Spinal cord (tissue), 10 donors: ENCODE measurements at places on chromosomes 16 and 17.

DNA sequence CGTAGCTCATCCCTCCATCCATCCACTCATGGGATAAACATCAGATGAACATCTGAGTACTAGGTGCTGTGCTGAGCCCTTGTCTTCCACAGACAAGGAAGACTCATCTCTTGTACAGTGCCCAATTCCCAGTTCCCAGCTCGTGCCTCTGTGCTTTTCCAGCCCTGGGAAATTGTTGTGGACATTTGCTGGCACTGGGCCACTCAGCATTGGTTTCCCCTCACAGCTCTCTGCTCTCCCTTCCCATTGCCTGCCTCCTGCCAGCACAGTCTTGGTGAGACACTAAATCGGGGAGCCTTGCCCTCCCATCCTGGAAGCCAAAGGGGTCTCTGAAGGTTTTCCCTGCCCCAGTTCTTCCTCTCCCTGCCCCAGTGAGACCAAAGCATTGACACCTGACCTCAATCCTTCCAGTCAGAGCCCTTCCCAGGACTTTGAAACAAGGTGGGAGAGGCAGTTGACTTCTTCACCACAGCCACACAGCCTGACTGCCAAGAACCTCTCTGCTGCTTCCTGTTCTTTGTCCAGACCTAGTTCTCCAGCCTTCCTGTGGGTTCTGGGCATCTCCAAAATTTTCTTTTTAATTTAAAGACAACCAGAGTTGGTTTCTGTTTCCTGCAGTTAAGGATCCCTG is 50.2 kb downstream of the WSB1 start:
- H3K36me3 ChIP-seq, result no peaks in the 10 kb centered on the region
- peak overlapping the region; percentile 29 for H3K27ac ChIP-seq
- H3K27me3 ChIP-seq, result no peaks in the 10 kb centered on the region
- DNase-seq, result peak; percentile 48
- H3K4me1 ChIP-seq, result peaks cover 55% of the 10 kb centered on the region
- H3K4me3 ChIP-seq, result no peak overlapping the region

- DNase-seq, result no peak
- H3K4me3 ChIP-seq, result no peak overlapping the region
- no peaks in the 10 kb centered on the region for H3K27me3 ChIP-seq
- H3K27ac ChIP-seq, result no peak overlapping the region
- H3K36me3 ChIP-seq, result peaks cover 16% of the 10 kb centered on the region
- H3K4me1 ChIP-seq, result no peaks in the 10 kb centered on the region
Observed at GRCh38 chr17:32385121-32385520, 35.2 kb downstream of the ZNF207 start.

DNA sequence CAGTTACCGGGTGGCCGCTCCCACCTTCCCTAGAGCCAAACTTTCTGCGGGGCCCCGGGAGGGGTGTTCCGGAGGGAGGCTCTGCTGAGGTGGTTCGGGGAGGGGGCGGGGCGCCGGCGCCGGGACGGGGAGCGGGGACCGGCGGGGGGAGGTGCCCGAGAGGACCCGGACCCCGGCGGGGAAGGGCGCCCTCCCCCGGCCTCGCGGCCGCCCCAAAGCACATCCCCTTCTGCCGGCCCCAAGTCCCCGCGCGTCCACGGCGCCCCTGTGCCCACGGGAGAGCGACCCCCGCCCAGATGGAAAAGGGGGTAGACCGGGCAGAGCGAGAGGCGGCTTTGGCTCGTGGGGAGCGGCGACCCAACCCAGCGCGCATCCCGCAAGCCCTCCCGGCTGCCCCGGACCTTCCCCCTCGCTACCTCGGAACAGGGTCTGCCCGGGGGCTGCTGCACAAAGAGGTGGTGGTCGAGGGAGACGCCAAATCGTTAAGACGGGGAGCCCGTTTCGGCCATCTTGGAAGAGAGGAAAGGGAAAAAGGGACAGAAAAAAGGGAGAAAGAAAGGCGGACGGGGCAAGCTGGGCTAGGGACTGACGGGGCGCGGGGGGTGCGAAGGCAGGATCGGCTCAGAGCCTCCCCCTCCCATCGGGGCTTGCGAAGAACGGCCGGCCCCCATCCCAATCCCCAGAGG is 530 bp downstream of the PCGF2 start:
- H3K27me3 ChIP-seq, result no peaks in the 10 kb centered on the region
- H3K4me1 ChIP-seq, result peaks cover 74% of the 10 kb centered on the region
- H3K27ac ChIP-seq, result peak overlapping the region; percentile 91

DNA sequence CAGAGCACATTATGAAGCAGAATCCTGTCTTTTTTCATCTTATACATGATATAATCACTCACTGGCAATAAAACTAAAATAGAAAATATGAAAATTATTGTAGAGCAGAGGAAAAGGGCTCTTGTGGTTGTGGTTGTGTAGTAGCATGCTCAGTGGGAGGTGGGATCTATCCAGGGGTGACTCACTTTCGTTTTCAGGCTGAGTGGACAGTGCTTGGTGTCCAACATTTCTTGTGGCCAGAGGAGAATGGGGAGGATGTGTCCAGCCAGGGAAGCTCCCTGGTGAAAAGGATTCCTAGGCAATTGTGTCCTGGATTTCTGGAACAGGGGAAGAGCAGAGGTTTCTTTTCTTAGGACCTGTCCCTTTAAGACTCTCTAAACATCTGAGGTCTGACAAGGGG is 31.9 kb upstream of the CPHXL start:
- H3K27ac ChIP-seq, result no peak overlapping the region
- H3K4me3 ChIP-seq, result no peak overlapping the region
- no peak for DNase-seq

- no peak overlapping the region for H3K4me3 ChIP-seq
- no peaks in the 10 kb centered on the region for H3K4me1 ChIP-seq
- H3K27me3 ChIP-seq, result no peaks in the 10 kb centered on the region
- H3K36me3 ChIP-seq, result no peaks in the 10 kb centered on the region
- no peak overlapping the region for H3K27ac ChIP-seq
Observed at GRCh38 chr16:83774066-83774465, 33.7 kb upstream of the HSBP1 start.

DNA sequence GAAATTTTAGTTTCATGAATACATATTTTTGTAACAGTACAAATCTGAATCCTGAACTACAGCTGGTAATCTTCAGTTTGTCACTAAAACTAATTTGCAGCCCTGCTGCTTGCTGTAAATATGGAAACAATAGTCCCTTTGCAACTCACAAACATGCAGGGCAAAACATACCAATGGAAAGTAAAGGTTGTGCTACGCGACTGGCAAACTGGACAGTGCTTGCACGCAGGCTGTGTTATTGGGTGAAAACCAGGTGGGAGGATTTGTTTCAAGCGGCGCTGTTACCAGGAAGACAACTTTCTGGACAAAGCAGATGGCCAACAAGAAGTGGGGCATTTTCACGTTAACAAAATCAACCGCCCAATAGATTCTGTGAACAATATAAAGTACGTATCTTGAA is 93.5 kb downstream of the CDYL2 start:
- DNase-seq, result no peak
- no peaks in the 10 kb centered on the region for H3K4me1 ChIP-seq

DNA sequence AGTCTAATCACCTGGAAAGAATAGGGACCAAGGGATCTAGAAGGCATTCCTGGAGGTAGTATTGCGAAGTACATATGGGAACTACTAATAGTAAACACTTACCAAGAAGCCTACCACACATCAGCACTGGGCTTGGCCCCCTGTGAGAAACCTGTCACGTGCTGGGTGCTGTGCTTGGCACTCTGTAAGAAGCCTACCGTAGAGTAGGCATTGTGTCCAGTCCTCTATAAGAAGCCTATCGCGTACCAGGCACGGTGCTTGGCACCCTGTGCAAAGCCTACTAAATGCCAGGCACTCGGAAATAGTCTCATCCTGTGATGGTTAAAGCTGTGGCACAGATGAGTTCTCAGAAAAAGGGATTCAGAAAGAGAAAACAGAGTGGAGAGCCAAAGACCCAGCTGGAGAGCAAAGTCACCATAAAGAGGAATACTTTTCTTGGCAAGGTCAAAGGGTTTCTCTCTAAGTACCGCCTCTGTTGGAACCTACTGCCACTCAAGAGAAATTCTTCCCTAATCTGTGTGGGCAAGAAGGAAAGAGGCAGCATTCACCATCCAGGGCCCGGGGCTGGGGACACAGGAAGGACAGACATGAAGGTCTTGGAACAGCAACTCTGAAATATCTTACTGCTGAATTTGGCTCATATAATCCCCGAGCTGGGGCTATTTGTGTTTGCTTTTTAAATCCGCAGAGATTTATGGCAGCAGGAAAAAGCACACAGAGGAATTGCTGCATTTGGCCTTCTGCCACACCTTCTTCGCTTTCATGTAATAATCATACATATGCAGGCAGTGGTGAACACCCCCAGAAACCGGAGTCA is 81.8 kb downstream of the VAT1L start:
- no peak overlapping the region for H3K4me3 ChIP-seq
- DNase-seq, result peak; percentile 71
- H3K27ac ChIP-seq, result peak overlapping the region; percentile 86
- no peaks in the 10 kb centered on the region for H3K27me3 ChIP-seq
- H3K4me1 ChIP-seq, result peaks cover 14% of the 10 kb centered on the region
- H3K36me3 ChIP-seq, result no peaks in the 10 kb centered on the region

GRCh38 chr16:55853114-55853513 is 20.2 kb upstream of the CES1 start:
- no peaks in the 10 kb centered on the region for H3K4me1 ChIP-seq
- H3K36me3 ChIP-seq, result no peaks in the 10 kb centered on the region
- H3K27me3 ChIP-seq, result no peaks in the 10 kb centered on the region
- H3K27ac ChIP-seq, result no peak overlapping the region
- no peak overlapping the region for H3K4me3 ChIP-seq

DNA sequence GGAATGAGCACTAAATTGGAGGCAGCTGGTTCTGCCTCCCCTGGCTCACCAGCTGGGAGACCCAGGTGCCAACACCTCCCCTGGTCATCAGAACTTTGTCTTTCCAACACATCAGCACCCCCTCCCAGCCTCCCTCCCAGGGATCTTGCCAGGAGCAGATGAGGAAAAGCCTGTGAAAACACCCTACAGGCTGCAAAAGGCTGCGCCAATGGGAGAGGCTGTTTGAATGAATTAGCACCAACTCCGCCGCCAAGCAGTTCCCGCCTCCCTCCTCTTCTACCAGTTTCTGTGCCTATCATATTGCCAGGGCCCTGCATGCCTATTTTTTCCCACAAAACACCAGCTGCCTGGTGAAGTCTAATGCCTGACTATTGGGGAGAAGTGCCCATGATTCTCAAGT is 137.0 kb downstream of the AIPL1 start:
- no peak overlapping the region for H3K4me3 ChIP-seq
- no peaks in the 10 kb centered on the region for H3K4me1 ChIP-seq
- H3K27me3 ChIP-seq, result no peaks in the 10 kb centered on the region
- H3K27ac ChIP-seq, result no peak overlapping the region
- H3K36me3 ChIP-seq, result no peaks in the 10 kb centered on the region
- DNase-seq, result no peak

- no peak overlapping the region for H3K27ac ChIP-seq
- H3K27me3 ChIP-seq, result no peaks in the 10 kb centered on the region
- no peak for DNase-seq
- H3K4me3 ChIP-seq, result no peak overlapping the region
- H3K36me3 ChIP-seq, result peaks cover 22% of the 10 kb centered on the region
Observed at GRCh38 chr16:87826798-87827587, 42.3 kb downstream of the SLC7A5 start.

GRCh38 chr16:1258906-1259759 is 3.3 kb downstream of the TPSD1 start:
- H3K27me3 ChIP-seq, result peaks cover 45% of the 10 kb centered on the region
- DNase-seq, result no peak
- H3K4me1 ChIP-seq, result peaks cover 4% of the 10 kb centered on the region
- H3K27ac ChIP-seq, result no peak overlapping the region

DNA sequence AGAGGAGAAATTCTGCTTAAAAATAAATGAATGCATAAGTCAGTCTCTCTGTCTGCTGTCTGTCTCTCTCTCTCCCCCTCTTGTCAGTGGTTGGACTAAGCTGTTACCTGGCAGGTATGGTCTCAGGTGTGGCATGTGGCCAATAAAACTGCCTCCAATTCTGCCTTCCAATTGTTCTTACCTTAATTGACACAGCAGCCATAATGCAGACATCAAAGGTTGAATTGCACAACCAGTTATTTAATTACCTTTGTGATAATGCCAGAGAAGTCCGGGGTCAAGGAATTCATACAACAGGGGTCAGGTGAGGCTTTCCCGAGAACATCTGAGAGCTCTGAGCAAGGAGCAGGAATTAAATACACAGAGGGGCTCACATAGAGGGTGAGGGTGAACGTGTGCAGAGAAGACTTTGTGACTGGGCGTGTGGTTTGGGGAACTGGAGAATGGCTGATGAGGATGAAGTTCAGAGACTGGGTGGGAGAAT is 78.8 kb upstream of the CDYL2 start:
- H3K4me1 ChIP-seq, result no peaks in the 10 kb centered on the region
- H3K36me3 ChIP-seq, result no peaks in the 10 kb centered on the region
- no peak overlapping the region for H3K27ac ChIP-seq
- no peak overlapping the region for H3K4me3 ChIP-seq
- no peaks in the 10 kb centered on the region for H3K27me3 ChIP-seq

DNA sequence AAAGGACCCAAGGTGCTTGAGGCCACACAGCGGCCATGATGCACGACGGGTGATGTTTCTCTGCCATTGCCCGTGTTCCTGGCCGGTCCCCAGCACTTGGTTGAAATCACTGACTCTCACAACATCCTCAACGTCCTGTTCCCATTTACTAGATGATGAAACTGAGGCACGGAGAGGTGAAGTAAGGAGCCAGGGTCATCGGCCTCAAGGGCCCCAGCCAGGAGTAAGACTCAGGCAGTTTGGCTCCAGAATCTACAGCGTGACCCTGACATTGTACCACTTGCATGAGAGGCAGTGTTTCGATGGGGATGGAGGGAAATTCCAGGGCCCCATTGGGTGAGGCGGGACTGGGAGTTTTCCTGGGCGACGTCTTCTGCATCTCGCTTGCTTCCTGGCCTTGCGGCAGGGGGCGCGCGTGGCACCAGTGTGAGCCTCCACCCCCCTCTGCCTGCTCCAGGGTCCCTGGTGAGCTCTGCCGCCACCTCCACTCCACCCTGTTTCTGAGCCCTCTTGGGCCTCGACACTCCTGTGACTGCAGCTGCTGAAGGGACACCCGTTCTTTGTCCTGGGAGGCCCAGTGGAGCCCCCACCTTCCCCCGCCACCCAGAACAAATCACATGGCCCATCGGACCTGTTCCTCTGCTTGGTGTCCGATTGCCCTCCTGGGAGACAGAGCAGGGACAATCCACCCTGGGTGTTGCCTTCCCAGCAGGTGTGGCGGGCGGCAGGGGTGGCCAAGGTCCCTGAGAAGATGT is 133.0 kb upstream of the GSE1 start:
- H3K4me1 ChIP-seq, result peaks cover 18% of the 10 kb centered on the region
- peaks cover 15% of the 10 kb centered on the region for H3K36me3 ChIP-seq
- no peak overlapping the region for H3K27ac ChIP-seq
- H3K4me3 ChIP-seq, result no peak overlapping the region
